Hematopoietic multipotent progenitor cell treated with erythropoietin and hydrocortisone succinate and interleukin-3 and kit ligand, for 4 days (in vitro differentiated cells): ENCODE measurements at places on chromosomes 1 and 21.
A peak's percentile ranks its signal among the peaks of the same experiment; 100 is the strongest.

DNA sequence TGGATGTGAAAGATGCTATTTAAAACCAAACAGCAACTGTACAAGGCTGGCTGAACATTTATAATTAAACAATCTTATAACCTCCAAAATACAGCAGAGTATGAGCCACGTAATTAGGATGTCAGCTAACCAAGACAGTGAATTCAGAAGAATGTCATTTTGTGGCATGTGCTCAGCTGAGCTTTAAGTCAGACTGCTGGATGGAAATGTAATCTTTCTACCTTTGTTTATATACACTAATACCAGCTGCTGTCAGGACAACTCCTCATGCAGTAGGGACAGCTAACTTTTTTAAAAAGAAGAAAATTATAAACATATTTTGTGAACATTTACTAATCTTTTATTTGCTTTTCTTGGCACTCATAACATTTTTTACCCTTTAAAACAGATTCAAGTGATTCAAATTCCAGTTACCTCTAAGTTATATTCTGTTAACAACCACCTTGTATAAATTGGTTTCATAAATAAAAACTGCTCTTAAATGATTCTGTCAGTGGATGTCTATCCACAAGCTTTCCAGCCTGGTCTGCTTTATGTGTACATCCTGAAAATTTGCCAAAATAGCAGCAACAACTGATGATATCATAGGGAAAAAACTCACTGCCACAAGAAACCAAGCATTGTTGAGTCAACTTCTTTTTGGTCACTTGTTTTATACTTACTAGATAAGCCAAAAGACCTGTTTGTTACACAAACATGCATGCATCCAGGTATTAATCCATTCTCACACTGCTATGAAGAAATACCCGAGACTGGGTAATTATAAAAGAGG, 36.1 kb downstream of the DPH5 start:
- DNase-seq: no peak

DNA sequence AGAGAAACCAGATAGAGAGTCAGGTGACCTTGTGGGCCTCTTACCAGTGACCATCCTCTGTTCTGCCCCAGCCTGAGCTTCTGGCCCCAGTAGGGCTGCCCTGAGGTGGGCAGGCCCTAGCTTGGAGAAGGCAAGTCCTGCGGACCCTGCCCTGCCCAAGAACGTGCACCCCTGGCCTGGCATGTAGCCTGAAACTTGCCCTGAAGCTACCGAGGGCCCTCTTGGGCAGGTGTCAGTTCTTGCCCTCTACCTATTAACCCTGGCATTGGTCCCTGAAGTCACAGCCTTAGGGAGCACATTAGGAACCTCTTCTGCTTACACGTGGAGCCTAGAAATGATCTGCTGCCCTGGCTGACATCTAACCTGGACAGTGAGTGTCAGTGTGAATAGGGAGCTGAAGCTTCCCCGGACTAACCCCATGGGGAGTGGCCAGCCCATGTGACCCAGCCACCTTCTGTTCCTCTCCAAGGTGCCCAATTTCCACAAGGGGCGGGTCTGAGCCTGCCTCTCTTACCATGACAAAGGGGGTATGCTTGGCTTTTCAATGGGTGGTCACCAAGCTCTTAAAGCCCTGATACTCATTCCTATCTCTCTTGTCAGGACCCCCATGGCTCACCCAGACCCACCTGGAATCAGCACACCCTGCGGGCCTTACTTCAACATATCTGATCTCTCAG, 163.0 kb downstream of the ZSCAN20 start:
- DNase-seq: no peak

DNA sequence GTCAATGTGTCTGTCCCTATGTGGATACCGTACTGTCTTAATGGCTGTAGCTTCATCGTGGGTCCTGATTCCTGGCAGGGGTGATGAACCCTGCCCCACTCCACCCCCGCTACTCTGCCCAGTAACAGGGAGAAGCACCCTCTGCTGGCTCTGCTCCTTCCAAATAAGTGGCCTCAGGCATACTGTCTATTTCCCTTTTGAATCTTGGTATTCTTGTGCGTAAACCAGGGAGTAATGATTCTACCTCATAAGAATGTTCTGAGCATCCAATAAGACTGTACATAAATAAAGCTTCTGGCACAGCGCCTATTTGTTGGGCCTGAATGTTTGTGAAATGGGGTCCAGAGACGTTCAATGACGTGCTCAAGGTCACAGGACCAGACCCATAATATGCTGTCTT, 35.2 kb upstream of the CTPS1 start:
- no peak for DNase-seq

GRCh38 chr1:115166531-115167091, 77.3 kb upstream of the TSPAN2 start:
- DNase-seq: no peak

DNA sequence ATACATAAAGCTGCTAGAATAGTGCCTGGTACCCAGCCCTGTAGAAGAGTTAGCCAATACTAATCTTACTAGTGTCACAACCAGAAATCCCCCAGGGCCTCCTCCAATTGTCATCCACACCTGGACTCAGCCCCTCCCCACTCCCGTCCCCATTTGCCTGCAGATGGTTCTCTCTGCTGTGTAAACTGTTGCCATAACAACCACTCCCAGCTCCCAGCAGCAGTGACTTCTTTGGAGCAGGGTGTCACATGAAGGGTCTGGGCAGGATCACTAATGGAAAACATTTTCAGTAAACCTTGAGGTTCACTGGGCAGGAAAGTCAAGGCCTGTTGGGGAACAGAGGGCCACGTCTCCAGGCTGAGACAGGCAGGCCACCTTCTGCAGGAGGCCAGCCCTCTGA, 126.0 kb upstream of the IPO9 start:
- no peak for DNase-seq

DNA sequence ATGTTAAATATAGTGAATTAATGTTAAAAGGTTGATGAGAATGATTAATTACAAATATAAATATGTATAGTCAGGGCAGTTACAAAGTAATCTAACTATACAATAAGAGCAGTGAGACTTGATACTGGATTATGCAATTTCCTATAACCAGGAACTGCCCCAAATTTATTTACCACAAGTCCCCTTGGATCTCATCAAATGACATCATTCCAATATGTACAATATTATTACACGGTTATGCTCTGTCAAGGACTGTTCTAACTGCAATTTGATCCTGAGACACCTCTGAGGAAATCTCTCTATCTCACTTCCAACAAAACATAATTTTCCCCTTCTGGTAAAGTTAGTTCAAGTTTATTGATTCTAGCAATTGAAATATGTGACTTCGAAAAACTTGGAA, 917.6 kb downstream of the NCAM2 start:
- DNase-seq: no peak

DNA sequence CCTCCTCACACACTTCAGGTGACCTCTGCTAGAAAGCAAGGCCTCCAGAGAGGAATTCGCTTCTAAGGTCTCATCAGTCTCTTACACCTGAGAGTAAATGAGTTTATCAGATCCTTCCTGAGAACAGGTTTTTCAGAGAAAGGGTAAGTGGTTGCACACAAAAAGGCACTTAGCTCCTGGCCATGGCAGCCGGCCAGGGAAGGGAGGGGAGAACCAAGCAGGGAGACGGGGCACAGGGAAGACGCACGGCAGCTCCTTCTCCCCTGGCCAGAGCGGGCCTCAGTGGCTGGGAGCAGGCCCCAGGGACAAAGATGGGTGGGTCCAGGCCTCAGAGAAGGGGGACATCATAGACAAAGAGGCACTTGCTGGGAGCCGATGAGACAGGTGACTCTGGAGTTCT, 3.6 kb upstream of the TNNT2 start:
- no peak for DNase-seq

DNA sequence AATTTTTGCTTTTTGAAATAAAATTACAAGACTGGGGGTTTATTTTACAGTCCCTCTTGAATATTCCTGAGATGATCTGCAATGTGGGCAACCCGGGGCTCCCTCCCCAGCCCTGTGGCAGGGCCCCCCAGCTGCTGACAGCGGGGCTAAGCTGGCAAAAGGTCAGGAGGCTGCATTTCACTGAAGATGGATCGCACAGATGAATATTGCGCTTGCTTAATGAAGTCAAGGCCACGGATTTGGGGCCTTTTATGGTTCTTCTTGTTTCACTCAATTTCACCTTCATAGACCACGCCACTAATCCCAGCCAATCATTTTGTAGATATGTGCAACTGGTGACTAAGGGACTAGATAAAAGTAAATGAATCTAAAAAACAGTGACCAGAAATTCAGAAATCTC, 50.8 kb upstream of the SLC22A15 start:
- no peak for DNase-seq

DNA sequence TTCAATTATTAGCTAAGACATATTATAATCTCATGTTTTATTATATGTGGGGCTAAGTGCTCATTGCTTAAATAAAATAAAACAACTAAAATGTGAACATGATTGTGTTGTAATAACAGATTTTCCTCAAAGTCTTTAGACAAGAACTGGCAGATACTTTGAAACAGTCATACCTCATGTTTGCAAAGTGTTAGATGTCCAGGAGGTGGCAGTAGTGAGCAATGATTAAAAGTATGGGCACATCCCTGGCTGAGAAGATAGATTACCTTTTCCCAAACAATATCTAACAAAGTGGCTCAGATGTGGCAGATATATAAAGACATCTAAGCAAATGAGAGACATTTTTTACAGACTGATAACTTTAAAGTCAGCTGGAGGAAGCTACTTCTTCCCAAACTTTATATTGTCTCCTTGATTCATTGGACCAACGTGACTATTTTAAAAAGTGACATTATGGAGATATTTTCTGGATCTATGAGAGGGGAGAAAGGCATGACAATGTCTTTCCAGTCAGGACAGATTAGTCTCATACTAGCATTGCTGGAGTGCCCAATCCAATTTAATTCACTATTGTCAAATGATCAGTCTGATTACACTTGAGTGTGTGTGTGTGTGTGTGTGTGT, 269.8 kb downstream of the S1PR1 start:
- peak; percentile 70 for DNase-seq

DNA sequence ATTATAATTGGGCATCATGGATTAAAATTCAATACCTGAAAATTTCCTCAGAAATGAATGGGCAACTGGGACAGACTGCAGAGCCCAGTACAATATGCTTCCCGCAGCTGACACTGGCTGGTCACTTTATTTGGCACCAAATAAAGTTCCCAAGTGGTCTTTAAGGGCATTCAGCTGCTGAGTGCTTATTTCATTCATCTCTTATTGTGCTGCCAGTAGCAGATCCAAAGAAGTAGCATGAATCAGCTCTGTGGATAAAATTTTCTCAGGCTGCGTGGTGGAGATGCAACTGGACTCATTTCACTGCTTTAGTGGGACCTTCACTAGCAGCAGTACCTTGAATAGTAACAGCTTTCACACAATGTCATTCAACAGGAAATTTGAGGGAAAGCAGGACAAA, 226.3 kb upstream of the ADGRL2 start:
- no peak for DNase-seq

DNA sequence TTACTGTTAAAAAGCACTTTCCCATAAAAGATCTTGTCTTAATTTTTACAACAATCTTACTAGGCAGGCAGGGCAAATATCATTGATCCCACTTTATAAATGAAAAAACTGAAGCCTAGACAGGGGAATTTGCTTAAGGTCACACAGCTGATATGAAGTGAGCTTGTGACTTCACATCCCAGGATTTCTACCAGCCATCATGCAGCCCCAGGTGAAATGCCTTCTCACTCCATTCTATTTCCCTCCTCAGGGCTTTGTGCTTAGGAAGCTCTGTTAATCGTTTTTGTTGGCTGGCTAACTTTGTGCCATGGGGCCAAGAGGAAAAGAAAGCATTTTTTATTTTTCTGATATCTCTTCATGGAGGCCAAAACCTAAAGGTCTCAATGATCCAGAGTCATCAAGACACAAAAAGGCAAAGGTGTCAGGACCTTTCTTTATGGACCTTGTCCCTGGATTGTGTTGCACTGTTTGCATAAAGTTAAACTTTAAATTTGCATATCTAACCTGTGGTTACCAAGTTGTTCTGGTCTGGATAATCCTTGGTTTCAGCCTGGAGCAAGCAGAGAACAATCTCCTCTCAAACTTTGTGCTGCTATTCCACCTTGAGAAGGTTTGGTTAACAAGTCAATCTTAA, 44.8 kb upstream of the ZNF326 start:
- DNase-seq: no peak

GRCh38 chr1:217091561-217091960, 368.3 kb upstream of the ESRRG start:
- DNase-seq: no peak

DNA sequence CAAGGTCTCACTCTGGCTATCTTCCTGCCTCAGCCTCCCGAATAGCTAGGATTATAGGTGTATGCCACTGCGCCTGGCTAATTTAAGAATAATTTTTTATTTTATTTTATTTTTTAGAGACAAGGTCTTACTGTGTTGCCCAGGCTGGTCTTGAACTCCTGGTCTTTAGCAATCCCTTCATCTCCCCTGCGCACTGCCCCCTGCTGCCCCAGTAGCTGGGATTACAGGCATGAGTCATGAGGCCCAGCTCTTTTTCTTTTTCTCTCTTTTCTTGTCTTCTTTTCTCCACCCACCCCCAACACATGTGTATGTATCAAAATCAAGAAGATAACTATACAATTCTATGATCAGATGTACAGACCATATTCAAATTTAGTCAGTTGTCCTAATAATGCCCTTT, 87.2 kb downstream of the PEX14 start:
- peak; percentile 46 for DNase-seq

DNA sequence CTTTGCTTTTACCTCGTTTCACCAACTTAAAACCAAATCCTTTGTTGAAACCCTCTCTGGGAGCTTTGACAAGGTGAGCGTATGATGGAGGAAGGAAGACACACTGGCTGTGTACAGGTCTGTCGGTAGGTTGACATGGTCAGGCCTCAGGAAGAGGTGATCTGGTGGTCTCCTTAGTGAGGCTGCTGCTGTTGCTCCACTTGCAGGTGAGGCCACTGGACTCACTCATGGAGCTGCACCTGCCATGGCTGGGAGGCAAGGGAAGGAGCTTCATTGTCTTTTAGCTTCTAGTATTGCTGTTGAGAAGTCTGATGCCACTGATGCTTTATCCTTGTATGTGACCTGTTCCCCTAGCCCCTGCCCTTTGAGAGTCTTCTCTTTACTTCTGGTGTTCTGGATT, 35.7 kb downstream of the TENT5C start:
- DNase-seq: no peak

- DNase-seq: no peak
Observed at GRCh38 chr1:57916041-57916440, 492.2 kb upstream of the DAB1 start.

DNA sequence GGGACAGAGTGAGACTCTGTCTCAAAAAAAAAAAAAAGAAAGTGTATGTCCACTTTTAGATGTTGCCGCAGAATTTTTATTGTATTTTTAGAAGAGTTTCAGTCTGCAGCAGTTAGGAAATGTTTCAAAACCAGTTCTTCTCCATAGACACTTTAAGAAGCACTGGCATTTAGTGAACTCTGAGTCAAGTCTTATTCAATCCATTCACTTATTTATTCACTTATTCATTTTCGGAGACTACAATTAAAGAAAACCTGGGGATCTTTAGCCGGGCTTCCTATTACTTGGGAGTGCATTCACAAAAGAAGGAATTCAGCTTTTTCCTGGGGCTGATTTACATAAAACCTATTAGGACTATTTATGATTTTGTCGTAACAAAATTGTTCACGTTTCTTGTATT, 12.3 kb downstream of the RCAN3 start:
- DNase-seq: no peak
